ENCODE measurements at places on chromosomes 1 and 21. TPM values are rescaled to one million over a fixed set of nuclear protein-coding genes. Genes with fewer than 3 reads are reported as not detected.

- no peak for DNase-seq
Measured at GRCh38 chr1:156656806-156657740, 15.2 kb downstream of the BCAN start.

GRCh38 chr1:209383907-209384709 lies 199.4 kb upstream of the CAMK1G start:
- no peak for DNase-seq

- no peak for DNase-seq
Measured at GRCh38 chr21:43195121-43196021, 26.6 kb downstream of the CRYAA start.

DNA sequence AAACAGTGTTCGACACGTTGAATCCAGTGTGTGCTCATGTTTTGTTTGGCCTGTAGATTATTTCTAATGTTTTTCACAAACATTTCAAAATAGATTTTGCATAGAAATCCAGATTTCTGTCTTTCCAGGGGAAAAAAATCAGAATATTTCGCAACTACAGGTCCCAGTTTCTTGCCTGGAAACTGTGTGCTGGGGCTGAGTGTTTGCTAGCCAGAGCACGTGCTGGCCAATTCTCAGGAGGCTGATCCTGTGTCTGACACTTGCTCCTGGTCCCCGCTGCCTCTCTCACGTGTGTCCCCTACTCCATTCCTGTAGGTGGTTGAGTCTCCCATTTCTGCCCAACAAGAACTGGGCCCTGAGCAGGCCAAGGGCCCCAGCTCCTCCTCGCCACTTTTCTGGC lies 2.4 kb downstream of the MAB21L3 start:
- DNase-seq = no peak

DNA sequence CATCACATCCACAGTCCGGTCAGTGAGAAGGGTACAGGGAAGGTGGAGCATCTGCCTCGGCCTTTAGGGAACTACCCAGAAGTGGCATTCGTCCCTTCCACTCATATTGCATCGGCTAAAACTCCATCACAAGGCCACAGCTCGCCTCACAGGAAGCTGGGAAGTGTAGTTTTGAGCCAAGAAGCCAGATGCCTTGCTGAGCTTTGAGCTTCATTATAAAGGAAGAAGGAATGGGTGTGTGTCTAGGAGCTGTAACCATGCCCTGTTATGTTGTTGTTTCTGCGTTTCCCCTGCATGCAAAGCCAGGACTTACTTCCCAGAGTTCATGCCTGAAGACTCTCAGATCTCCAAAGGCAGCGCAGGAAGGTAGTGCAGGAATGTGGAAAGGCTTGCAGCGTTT lies 61.1 kb downstream of the OPTC start:
- DNase-seq = no peak

DNA sequence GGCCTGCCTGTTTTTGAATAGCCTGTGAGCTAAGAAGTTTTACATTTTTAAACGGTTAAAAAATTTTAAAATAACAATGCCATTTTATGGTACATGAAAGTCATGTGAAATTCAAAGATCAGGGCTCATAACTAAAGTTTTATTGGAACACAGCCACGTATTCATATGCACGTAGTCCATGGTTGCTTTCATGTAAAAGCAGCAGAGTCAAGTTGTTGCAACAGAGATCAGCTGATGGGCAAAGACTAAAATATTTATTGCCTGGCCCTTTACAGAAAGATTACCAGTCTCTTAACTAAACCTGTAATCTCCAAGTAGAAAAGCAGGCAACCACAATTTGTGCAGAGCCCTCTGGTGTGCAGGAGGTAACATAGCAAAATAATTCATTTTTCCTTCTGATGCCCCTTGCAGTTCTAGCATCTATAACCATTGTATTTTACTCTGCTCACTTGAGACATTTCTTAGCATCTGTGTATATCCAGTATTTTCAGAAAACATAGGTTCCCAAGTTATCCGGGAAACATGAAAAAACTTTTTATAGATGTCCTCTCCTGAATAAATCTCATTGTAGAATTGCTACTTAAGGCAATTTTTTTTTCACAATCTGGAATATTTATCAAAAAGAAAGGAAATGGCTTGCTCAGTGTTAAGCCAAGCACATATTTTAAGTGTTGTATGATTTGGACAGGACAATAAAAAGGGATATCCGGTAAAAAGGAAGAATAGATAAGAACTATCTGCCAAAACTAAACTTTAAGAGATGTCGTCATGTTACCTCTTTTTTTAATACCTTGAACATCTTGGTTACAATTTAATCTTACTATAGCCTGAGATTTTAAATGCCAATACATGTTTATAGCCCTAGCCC lies 430.8 kb downstream of the PLPP3 start:
- no peak for DNase-seq

DNA sequence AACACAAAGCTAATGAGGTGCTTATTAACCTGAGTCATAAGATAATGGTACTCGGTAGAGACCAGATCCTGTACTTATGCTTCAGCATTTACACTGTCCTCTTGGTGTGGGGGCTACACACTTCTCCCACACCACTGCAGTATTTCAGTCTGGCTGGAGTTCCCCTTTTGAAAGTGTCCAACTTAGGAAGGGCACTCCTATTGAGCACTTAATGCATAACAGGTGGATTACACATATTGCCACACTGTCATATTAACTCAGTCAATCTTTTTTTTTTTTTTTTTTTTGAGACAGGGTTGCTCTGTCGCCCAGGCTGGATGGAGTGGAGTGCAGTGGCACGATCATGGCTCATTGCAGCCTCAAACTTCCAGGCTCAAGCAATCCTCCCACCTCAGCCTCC lies 1.5 kb downstream of the GPATCH4 start:
- DNase-seq = no peak

GRCh38 chr1:151540021-151540981 lies at the start of gene TUFT1:
Gene TUFT1 (plus strand): TSS chr1:151540309. CDS start chr1:151540367, 58 bp downstream.
- peak; percentile 62 for DNase-seq

DNA sequence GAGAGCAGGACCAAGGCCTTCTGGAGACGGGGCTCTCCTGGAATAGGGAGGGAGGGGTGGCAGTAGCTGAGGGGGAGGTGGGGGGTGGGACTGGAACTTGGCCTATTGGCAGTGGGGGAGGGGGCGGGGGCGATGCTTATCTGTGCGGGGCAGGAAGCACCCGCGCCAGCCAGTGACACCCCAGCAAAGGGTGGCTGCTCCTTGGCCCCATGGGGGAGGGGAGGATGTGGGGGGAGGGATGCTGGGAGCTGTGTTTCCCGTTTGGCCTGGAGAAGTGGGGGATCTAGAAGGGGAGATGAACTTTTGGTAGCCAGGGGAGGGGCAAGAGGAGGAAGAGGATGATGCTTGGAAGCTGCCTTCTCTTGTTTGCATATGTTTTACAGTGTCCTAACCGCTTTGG lies 11.0 kb downstream of the ZBTB7B start:
- no peak for DNase-seq

- no peak for DNase-seq
Measured at GRCh38 chr21:29829564-29830275, 110.1 kb downstream of the GRIK1 start.

GRCh38 chr1:235495551-235495950 lies 8.7 kb downstream of the B3GALNT2 start:
- no peak for DNase-seq

DNA sequence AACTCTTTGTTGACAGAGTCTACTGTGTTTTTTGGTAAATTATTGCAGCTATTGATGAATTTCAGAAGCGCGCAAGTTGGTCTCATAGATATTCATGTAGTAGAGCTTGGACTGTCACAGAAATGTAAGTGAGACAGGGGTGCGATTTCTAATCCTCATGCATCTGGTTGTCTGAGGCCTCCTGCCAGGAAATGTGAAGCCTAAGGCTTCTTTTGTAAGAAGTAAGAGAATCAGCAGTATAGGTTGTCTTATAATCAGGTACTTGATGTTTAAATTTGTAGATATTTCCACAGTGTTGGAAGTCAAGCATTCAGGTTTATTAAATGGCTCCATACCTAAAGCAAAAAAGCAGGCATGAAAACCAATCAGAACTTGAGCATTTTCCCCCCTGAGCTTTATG lies 332.9 kb upstream of the FMN2 start:
- no peak for DNase-seq

- DNase-seq = peak; percentile 56
Measured at GRCh38 chr1:100461222-100461621, 76.7 kb upstream of the GPR88 start.

DNA sequence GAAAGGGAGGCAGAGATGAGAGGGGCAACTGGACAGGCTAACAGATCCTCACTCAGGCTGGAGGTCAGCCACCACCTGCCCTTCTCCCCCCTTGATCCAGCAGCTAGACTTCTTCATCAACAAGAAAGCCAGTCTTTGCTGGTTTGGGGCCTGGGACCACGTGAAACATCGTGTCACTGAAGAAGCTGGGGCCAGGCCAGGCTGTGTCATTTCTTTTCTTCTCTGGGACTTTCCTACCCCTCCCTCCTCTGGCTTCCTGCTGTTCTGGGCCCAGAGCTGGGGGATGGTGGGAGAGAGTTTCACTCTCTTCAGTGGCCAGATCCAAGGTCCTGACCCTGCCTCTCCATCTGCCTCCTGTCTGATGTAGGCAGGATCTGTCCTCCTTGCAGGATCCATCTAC lies 18.1 kb upstream of the SLC26A9 start:
- no peak for DNase-seq

GRCh38 chr1:27872059-27872801 lies at the start of gene THEMIS2:
Gene THEMIS2 (plus strand): TSS chr1:27872544. CDS start chr1:27872572, 28 bp downstream.
- no peak for DNase-seq

DNA sequence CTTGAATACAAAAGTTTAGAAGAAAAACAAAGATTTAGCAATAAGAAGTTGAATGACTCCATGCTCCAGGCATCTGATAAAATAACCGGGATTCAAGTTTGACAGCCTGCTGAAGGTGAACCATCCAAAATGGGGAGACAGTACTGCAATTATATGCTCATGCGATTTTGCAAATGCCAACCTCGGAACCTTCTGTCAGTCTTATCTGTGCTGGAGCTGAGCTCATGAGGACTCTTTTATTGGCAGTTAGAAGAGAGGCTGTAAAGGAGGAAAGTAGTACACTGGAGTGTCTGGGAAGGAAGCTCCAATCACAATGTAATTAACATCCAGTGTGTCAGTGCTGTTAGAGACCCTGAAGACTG lies 170.0 kb downstream of the GALNT2 start:
- no peak for DNase-seq

- no peak for DNase-seq
Measured at GRCh38 chr1:241816008-241816407, 32.0 kb upstream of the EXO1 start.

GRCh38 chr1:67130673-67131072 lies 4.1 kb downstream of the C1orf141 start:
- no peak for DNase-seq

- DNase-seq = no peak
Measured at GRCh38 chr21:45352621-45353139, 52.3 kb upstream of the COL18A1 start.

- DNase-seq = no peak
Measured at GRCh38 chr1:89672489-89673183, 39.7 kb downstream of the LRRC8C start.

- no peak for DNase-seq
Measured at GRCh38 chr21:35189077-35189863, 140.2 kb upstream of the RUNX1 start.

GRCh38 chr1:115467196-115467595 lies 129.1 kb upstream of the NGF start:
- no peak for DNase-seq

GRCh38 chr1:19300211-19300610 lies 11.6 kb upstream of the AKR7A3 start:
- DNase-seq = no peak

DNA sequence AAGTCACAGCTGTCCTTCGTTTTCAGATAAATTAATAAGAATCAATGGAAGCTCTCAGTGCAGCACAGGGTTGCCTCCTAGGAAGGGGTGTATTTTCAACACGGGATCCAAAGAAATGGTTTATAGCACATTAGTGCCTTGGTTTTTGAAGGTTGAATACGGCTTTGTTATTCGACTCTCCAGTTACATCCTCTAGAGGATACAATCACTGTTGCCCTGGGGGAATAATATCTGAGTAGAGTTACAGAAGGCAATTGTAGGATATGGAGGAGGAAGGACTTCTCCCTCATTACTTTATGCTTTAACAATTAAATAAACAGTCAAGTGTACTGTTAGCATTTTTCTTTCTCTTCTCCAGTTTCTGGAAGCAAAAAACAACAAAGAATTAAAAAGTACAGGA lies 14.3 kb upstream of the ZNF326 start:
- no peak for DNase-seq

GRCh38 chr1:89391686-89392085 lies 27.8 kb downstream of the GBP6 start:
- no peak for DNase-seq

GRCh38 chr1:54362881-54363340 lies 43.3 kb downstream of the SSBP3 start:
- DNase-seq = no peak

DNA sequence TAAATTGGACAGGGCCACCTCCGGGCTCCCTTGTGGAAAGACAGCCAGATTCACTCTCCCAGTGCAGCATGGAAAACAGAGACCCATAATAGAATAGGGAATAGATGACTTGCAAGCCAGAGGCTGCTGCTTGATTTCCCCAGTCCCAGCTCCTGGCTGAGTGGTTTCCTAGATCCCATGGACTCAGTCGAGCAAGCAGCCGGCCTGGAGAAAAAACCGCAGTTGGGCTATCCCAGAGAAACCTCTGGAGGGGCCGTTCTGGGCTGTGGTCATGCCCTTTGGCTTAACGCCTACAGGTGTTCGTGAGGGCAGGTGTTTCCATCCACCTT lies 61.7 kb downstream of the ELK4 start:
- DNase-seq = no peak

GRCh38 chr1:59408608-59409240 lies 111.8 kb downstream of the FGGY start:
- DNase-seq = no peak

DNA sequence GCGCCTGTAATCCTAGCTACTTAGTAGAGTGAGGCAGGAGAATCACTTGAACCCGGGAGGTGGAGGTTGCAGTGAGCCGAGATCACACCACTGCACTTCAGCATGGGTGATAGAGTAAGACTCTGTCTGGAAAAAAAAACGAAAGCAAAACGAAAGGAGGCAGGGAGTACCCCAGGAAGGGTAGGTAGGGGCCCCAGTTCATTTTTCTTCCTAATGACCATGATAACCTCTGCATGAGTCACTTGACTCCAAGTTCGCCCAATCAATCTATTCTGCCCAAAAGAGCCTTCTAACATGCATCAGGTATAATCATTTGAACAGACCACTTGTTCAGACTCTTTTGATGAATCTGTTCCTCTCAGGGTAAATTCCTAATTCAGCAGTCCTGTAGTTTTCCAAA lies 13.2 kb upstream of the TMEM201 start:
- no peak for DNase-seq

- DNase-seq = no peak
Measured at GRCh38 chr1:30933874-30934252, 25.3 kb upstream of the SDC3 start.

DNA sequence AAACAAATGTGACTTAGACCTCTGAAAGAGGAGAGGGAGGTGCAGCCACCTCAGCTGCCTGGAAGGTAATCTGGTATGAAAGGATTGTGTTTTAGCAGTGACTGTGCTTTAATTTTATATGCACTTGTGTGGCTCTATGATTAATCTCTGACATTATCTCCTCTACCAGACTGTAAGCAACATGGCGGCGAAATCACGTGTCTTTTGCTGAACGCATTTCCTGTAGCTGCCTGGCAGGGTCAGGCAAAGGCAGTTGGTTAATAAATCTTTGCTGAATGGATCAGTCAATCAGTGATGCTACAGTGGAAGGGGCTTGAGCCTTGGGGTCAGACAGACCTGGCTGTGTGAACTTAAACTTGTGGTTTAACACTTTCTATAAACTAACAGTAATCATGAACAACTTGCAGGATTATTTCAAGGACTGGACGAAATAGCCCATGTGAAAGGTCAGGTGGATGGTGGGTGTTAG lies 96.9 kb downstream of the ADSS2 start:
- DNase-seq = no peak

The CELA3A gene
- polyA plus RNA-seq = 0.52 TPM

The S100A4 gene
- 188 TPM for polyA plus RNA-seq

The MFN2 gene
- polyA plus RNA-seq = 74.4 TPM

The CFHR3 gene
- 2.5 TPM for polyA plus RNA-seq

The LAMB3 gene
- 0.70 TPM for polyA plus RNA-seq
